Cerebellum (tissue), 4 donors: ENCODE measurements at places on chromosomes 1 and 21. TPM values are rescaled to one million over a fixed set of nuclear protein-coding genes. Genes with fewer than 3 reads are reported as not detected.

- no peak for DNase-seq
These were observed 3.2 kb upstream of the SNAPIN start for GRCh38 chr1:153655333-153655732.

DNA sequence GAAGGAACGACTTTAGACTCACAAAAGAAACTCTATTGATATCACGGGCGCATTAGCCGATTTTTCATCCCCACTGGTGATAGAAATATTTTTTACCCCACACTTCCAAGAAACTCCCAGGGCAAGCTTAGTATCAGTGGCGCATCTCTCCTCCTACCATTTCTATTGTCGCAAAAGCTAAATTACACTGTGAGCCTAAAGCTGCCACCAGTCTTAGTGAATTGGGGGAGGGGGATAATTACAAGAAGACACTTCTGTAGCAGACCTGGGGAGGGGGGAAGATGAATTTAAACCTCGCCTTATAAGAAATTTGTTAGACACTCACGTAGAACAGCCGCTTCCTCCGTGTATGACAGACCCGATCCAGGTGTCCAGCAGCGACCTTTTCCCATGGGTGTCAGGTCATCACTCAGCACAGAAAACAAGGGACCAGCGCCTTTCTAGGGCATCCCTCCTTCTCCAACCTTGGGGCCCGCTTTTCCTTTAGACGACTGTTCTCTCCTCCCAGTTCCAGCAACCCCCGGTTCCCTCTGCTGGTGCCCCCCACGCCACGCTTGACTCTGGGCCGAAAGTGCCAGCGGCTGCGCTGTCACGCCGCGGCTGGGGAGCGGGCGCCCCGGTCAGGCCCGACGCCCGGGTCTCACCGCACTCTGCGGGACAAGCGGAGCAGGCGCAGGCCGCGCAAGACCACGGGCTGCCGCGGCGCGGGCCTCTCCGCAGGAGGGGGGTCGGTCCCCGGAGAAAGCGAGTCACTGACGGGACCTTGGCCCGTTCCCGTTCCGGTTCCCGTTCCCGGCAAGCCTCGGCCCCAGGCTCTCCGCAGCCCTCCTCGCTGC lies 821 bp downstream of the PHC2 start:
- peak; percentile 63 for DNase-seq

The NBPF15 gene
- 41.4 TPM for total RNA-seq

GRCh38 chr1:43135857-43136781 lies 36.0 kb downstream of the EBNA1BP2 start:
- DNase-seq = no peak

DNA sequence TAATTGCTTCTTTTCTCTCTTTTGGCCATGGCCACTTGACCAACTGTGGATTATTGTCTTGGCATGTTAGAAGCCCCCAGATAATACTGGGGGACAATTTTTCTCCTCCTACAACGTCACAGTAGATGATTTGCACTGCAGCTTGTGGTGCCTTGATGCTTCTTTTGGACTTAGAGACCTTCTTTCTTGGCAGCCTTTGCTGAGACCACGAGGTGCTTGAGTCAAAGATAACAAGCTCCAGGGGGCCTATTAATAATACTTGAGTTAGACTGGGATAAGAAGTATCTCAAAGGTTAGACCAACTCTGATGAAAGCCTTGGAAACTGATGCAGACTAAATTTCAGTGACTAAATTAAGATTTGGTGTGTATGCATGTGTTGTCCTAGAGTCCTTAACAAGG lies 3.2 kb downstream of the PPP1R12B start:
- no peak for DNase-seq

- DNase-seq = no peak
These were observed 36.7 kb upstream of the TTC4 start for GRCh38 chr1:54678776-54679643.

GRCh38 chr21:37059181-37059580 lies 13.7 kb downstream of the PIGP start:
- DNase-seq = no peak

DNA sequence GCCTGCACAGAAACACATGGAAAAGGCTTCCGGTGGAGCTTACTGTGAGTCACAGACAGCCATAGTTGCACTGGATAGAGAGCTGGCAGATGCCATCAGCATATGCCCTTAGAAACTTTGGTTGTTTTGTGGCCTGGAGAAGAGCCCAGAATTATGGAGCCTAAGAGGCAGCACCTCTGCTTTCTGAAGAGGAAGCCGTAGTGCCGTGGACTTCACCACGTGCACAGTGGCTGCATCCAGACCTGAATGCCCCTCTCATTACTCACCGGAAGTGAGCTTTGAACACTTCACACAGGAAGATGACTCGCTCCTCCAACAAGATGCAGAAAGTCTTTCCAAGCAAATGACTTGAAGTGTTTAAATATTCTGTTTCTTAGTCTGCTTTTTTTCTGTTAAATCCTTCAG lies 28.4 kb downstream of the JUN start:
- no peak for DNase-seq

GRCh38 chr1:145708063-145708462 lies 895 bp upstream of the PDZK1 start:
- peak; percentile 27 for DNase-seq

GRCh38 chr1:35863881-35864625 lies 19.0 kb upstream of the AGO1 start:
- no peak for DNase-seq

- DNase-seq = no peak
These were observed 22.6 kb downstream of the EPHA2 start for GRCh38 chr1:16133007-16133961.

The S100A6 gene
- 21.5 TPM for total RNA-seq

The CFAP74 gene
- 0.36 TPM for total RNA-seq

- DNase-seq = peak; percentile 5
These were observed 771.6 kb upstream of the CXADR start for GRCh38 chr21:16741141-16741665.

The KRTAP21-2 gene
- total RNA-seq = not detected

DNA sequence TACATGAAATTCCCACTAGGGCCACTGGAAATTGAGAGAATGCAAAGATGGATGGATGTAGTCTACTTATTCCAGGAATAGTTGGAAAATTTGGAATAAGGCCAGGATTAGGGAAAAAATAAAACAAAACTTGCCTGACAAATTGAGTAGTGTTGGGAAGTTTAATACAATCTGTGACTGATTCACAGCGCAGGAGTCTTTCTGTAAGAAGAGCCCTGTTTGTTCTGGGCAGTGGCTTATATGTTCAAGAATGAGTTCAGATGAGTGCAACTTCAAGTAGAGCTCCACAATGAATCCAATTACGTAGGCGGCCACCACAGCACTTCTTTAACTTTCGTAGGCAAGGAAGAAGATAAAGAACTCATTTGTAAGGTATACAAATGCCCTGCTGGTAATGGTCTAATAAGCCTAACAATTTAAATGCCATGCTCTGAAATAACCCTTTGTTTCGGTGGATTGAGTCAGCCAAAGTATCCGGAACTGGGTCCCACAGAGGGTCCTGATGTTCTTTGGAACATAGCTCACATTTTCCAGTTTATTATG lies 47.1 kb upstream of the KCNE1 start:
- no peak for DNase-seq

The IL20 gene
- total RNA-seq = not detected

DNA sequence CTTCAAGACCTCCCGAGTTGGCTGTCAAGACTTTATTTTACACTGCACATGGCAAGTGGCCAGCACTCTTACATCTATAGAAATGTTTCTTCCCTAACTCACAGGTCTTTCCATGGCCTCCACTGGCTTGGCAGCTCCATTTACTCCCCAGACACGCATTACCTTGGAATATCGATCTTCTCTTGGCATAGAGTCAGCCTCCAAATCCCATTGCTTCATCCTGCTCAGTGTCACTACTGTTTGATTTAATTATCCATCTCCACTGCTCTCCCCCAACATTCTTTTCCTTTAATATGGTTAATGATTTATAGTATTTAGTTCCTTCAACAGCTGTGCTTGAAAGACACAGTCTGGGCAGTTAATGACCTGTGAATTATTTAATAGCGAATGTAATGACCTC lies 241.2 kb upstream of the MAP1LC3C start:
- DNase-seq = no peak

GRCh38 chr1:2590233-2591141 lies 3.9 kb downstream of the PRXL2B start:
- DNase-seq = no peak

DNA sequence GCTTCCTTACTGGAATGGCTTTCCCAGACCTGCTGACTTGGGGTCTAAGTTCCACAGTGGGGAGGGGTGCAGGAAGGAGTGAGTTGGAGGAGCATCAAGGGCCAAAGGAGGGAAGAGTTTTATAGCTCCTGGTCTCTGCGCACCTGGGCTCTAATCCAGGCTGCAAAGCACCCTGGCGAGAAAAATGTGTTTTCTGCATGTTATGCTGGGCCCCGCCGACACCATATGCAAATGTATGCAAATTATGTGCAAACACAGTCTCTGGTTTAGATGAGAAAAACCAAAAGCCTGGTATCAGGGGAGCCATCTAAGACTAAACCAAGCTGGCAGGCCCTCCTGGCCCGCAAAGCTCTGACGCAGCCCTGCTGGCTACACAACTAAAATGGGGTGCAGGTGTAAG lies 95.0 kb downstream of the VWA5B1 start:
- DNase-seq = no peak

DNA sequence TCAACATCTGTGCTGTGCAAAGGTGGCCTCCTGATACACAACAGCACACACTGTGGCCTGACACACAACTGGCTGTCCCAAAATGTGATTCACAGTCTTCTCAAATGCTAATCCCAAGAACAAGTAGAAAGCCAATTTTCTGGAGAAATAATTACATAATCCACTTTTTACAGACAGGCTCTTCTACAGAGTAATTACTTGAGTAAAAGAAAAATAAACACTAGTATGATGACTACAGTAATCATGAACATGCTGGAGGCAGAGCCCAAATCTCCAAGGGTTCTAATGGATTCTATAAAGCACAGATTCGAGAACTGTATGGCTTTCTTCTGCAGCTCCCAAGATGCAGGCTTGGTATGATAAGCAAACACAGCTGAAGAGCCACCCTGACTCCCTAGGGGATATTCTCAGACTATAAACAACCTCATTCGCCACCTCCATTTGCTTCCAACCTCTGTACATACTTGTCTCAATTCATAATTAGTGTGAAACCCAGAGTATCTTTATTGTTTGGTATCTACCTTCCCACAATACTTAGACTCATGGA lies 81.9 kb downstream of the SIPA1L2 start:
- DNase-seq = no peak

GRCh38 chr21:16279731-16280581 lies 550.2 kb downstream of the USP25 start:
- no peak for DNase-seq

- DNase-seq = no peak
These were observed 99.1 kb downstream of the ZP4 start for GRCh38 chr1:237791592-237791991.

DNA sequence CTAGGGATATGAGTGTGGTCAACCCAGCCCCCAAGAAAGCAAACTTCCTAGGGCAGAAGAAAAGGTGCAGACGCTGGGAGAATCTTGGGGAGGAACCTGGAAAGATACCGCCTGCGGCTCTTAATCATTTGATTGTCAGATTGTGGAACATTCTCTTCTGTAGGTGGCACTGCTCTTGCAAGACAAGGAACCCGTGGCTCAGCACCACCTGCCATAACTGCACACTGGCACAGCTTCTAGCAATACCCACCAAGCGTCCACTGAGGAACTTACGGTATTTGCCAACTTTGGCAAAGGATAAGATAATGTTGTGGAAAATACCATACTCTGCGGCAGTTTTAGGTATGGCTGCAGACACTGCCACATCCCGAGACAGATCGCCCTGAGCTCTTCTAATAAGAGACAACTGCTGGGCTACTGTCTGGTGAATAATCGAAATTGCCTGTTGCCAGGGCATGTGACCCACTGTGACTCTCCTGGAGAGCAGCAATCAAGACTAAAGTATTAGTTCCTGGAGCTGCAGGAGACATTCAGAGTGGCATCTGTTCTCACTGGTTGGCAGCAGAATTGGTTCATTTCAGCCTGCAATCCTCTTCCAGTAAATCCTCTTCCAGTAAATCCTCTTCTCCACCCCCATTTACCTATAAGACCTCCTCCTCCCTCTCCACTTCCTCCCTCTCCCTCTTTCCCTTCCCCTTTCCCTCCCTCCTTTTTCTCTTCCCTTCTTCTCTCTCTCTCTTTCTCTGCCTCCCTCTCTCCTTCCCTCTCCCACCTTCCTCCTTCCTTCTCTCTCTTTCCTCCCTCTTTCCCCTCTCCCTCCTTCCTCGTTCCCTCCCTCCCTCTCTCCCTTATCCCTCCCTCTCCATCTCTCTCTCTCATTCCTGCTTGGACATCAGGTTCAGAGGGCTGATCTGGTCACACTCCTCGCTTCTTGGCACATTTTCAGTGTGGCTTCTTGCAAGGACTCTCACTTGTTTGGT lies 49.7 kb upstream of the B3GALT5 start:
- peak; percentile 28 for DNase-seq
